ENCODE measurements at places on chromosomes 7 and 10. TPM values are rescaled to one million over a fixed set of nuclear protein-coding genes. Genes with fewer than 3 reads are reported as not detected.
A peak's percentile ranks its signal among the peaks of the same experiment; 100 is the strongest.

DNA sequence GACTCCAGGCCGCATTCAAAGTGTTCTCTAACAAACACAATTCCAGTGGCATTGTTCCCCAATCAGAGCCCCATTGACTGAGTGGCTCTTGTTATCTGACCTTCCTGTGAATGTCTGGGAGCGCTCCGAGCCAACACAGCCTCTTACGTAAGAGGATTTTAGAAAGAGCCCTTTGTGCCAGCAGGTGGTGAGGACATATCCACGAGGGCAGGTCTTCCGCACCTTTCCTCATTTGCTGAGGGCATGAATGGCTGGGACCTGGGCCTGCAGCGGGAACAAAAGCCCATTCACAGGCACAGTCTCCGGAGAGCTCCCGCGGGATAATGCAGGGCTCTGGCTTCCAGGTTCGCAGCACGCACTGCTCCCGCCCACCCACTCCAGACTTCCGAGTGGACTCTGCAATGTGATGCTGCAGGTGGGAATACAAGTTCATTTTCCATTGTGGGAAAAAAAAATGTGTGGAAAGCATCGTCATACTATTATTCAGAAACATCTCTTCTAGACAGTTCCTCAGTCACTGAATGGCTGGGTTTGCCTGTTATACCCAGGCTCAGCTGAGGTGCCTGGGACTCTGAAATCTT is 295.0 kb upstream of the IGFBP3 start:
- peak; percentile 70 for DNase-seq

DNA sequence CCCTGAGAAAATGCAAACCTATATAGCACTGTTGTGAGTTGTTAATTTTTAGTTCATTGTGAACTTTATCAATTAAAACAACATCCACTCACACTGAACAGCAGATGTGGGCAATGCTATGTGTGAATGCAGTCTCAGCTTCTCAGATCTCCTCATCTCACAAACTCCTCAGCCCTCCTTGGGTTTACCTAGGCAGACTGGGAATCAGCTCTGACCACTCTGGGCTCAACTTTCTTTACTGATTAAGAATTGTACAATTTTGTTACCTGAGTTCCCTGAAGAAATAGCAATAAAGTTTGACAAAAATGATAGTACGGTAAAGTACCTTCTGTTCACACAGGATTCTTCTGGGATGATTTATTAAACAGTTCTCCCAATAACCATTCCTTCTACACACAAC is 124.0 kb downstream of the SRPK2 start:
- no peak for DNase-seq

GRCh38 chr7:93663561-93664299 is 89.2 kb upstream of the CALCR start:
- DNase-seq: no peak

SMURF1 gene
- total RNA-seq: 31.3 TPM

AASS gene
- 28.5 TPM for total RNA-seq

MEOX2 gene
- 0.66 TPM for total RNA-seq

SLF2 gene
- 26.7 TPM for total RNA-seq
